ENCODE measurements at places on chromosomes 1 and 21.

GRCh38 chr1:3134381-3135072, 65.5 kb downstream of the PRDM16 start:
- DNase-seq: no peak

GRCh38 chr1:150764617-150765101, 919 bp downstream of the CTSS start:
- peak; percentile 96 for DNase-seq

- no peak for DNase-seq
Measured at GRCh38 chr1:166165661-166166328, 1.0 kb downstream of the FAM78B start.

DNA sequence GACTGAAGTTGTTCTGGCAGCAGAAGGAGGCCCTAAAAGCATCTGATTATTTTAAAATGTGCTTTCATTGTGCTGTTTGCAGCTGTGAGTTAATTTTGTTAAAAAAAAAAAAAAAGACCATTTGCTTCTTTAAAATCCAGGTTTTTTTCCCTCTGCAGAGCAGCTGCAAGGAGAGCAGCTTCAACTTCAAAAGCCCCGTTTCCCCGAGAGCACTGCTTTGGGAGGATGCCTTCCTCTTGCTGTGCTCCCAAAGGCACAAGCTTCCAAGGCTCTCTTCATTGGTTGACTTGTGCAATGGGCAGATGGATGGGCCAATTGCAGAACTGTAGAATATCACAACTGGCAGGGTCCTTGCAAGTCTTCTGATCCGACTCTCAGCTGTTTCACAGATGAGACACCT, 459.2 kb upstream of the PKN2 start:
- DNase-seq: no peak

GRCh38 chr1:154593390-154593789, 14.6 kb downstream of the ADAR start:
- DNase-seq: no peak

Data from inflammatory macrophage treated with lipopolysaccharide for 1 hour (primary cell).